ENCODE measurements at places on chromosomes 1 and 21.

- no peak for DNase-seq
Measured at GRCh38 chr1:77218477-77219165, 609 bp downstream of the PIGK start.

DNA sequence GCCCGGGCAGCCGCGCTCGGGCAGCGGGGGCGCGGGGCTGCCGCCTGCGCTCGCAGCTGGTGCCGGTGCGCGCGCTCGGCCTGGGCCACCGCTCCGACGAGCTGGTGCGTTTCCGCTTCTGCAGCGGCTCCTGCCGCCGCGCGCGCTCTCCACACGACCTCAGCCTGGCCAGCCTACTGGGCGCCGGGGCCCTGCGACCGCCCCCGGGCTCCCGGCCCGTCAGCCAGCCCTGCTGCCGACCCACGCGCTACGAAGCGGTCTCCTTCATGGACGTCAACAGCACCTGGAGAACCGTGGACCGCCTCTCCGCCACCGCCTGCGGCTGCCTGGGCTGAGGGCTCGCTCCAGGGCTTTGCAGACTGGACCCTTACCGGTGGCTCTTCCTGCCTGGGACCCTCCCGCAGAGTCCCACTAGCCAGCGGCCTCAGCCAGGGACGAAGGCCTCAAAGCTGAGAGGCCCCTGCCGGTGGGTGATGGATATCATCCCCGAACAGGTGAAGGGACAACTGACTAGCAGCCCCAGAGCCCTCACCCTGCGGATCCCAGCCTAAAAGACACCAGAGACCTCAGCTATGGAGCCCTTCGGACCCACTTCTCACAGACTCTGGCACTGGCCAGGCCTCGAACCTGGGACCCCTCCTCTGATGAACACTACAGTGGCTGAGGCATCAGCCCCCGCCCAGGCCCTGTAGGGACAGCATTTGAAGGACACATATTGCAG, 3.0 kb downstream of the ARTN start:
- peak; percentile 26 for DNase-seq

DNA sequence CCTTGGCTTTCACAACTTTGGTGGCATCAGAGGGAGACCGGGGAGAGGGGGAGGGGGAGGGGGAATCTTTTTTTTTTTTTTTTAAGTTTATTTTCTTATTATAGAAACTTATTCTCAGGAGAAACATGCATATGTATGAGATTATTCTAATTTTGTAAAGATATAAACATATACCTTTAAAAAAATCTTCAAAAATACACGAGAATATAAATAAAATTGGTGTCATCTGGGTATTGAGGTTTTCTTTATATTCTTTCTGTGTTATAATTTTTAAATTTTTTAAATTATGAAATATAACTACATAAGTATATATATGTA, 18.9 kb upstream of the SNRPE start:
- no peak for DNase-seq

DNA sequence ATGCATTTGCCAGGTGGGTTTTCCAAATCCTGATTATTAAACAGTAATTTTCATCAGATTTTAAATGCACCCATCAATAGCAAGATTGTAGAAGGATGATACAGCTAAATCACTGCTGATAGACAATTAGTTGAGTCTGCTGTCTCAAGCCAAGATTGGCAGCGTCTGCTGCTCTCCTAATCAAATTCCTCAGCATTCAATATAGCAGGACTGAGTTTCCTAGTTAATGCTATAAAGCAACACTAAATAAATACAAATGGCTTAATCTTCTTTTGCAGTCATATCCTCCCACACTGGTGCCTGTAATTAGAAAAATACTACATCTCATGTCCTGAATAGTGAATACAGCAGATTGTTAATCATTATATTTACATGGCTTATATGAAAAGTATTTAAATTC, 1028.8 kb downstream of the ADGRL2 start:
- DNase-seq, result no peak

DNA sequence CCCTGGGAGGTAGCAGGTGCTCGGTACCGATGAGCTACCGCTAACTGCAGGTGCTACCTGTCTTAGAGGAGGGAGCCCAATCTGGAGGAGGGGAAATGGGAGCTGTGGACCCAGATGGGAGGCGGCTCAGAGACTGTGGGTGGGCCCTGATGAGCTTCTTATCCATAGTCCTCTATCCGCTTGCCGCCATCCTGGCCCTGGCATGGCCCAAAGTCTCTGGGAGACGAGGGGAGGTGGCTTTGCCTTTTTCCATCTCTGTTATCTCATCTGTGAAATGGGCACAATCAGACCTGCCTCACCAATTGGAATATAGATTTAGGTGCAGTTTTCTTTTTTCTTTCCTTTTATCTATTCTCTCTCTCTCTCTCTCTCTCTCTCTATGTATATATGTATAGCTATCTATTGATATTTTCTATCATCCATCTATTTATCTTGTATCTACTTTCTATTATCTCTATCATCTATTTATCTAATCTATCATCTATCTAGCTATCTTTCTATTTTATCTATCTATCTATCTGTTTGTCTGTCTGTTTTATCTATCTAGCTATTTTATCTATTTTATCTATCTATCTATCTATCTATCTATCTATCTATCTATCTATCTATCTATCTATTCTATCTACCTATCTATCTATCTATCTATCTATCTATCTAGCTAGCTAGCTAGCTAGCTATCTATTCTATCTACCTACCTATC, 16.5 kb downstream of the TNFRSF1B start:
- DNase-seq, result no peak

DNA sequence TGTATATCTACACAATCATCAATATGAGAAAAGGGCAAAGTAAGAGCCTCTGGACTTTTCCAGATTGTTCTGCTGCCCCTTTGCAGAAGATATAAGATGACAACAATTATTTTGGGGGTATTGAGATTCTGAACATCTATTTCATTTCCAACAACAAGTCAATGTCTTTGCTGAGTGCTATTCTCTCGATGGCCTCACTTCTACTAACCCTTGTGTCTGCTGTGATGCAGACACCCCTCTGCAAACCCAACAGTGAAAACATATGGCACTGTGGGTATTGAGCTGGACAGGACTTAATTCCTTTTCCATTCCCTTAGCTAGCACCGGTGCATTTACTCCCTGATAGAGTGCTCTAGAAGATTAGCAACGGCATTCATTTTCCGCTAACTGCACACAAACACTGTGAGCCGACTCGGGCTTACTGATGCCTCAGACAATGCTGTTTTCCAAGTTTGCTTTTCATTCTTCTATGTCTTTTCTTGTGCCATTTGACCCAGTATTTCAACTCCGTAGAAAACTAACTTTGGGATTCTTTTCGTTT, 33.4 kb upstream of the SMYD2 start:
- no peak for DNase-seq

DNA sequence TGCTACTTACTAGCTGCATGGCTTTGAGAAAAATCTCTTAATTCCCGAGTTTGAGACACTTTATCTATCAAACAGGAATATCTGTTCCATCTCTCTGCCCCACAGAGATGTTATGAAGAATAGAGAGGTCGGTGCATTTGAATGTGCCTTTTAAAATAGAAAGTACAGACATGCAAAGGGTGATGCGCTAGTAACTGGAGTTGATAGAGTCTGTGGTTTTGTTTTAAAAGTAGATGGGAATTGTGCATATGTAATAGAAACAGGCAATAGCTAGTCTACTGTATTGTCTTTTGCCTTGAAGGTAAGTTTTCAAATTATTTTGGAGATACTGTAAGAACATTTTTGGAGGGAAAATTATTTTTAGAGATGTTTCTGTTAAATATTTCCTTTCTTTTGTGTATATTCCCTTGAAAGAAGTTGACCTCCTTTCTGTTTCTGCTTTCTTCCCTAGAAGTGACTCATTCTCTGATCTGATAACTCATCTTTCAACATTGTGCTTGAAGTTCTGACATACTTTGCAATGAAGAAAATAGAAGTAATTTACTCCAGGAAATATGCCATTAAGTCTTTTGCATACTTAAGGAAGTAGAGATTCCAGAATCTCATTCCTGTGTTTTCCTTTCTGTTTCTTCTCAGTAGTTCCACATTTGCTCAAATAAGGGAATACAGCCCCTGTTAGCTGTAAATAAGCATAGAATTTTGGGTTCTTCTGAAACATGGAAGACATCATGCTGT, 151.6 kb downstream of the SDCCAG8 start:
- DNase-seq, result no peak

- no peak for DNase-seq
Measured at GRCh38 chr1:47558601-47559593, 121.1 kb downstream of the FOXD2 start.

DNA sequence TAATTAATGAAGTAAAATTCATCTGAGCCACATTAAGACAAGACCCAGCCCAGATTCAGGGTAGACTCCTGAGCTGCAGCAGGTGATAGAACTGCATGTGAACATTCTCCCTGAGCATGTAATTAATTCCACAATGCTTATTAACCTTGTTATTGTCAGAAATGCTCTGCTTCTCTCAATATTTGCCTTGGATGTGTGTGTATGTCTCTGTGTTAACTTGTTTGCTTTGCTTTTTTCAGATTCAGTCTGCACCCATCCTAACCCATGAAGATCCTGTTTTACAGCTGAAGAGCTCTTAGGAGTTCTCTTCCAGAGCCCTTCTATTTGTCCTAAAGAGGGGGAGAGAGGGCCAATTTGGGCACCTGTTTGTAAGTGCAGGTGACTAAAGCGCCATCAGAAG, 143.2 kb upstream of the BMP8A start:
- no peak for DNase-seq

DNA sequence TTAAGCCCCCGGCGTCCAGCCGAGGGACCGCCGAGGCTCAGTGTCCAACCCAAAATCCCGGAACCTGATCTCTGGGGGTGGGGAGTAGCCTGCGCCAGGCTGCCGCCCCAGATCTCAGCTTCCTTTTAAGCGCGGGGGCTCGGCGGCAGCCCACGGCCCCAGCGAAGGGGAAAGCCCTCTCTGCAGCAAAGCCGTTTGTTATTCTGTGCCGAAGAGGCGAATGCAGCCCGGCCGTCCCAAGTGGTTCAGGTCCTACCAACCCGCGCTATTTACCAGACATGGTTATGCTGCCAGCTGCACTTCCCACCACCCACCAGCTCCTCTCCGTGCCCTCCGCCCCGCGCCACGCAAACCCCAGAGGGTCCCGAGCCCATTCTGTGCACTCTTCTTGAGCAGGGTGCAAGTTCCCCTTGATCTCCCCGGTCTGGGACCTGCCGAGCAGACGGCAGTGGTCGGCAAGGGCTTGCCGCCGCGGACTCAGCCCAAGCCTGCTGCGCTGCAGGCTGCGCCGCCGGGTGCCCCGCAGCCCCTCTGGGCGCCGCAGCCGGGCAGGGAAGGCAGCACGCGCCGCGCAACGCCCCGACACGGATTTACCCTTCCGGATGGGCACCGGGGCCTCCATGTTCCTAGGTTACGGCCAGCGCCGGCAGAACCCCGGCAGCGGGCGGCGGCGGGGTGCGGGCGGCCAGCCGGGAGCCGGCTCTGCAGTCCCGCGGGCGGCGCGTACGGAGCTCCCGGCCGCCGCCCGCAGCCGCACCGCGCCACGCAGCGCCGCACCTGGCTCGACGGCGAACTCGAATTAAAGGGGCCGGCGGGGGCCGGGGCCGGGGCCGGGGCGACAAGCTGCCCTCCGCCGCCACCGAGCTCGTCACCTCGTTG, 738 bp upstream of the KCNA2 start:
- peak; percentile 24 for DNase-seq

DNA sequence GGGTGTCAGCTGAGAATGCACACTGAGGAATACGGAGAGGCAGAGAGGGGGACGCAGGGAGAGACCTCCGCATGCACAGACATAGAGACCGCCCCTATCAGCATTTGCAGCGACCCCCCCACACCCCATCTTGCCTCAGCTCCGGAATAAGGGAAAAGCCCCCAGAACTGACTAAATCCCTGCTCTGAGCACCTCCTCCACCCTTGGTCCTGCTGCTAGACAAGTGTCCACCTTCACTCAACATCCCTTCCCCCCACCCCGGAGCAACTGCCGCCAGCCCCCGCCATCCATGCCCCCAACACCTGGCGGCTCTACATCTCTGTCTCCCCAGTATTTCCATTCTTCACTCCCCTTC, 769 bp downstream of the SV2A start:
- no peak for DNase-seq

- no peak for DNase-seq
Measured at GRCh38 chr1:71364236-71364635, 283.4 kb upstream of the ZRANB2 start.

DNA sequence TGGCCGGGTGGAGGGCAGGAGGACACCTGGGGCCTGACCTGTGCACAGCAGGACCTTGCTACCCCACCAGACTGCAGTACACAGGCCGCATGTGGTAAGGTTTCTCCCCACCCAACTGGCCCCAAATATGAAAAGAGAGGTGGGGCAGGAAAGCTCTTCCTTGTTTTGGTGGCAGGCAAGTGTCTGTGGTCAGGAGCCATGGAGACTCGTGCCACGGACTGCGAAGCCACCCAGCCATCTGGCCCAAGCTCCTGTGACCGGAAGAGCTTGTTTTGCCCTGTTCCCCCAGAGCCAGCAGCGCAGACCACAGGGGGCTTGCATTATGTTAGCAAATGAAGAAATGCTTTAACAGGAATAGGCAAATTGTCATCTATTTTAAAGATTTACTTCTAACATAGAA, 54.9 kb downstream of the OLIG1 start:
- no peak for DNase-seq

DNA sequence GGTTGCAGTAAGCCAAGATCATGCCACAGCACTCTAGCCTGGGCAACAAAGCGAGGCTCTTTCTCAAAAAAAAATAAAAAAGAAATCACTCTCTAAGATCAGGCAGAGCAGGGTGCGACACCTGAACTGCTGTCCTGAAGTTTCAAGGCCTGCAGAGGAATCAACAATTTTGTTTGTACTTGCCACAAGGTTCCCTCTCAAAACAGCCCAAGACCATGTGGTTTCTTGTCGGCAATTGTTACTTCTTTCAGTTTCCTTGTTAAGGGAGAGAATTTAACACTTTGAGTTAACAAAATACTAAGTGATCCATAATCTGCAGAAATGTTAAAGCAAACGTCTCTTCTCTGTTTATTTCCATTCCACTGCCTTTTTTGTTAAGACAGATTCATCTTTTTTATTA, 36.5 kb downstream of the MACO1 start:
- DNase-seq, result no peak

GRCh38 chr1:51238034-51238403, 1.9 kb downstream of the RNF11 start:
- no peak for DNase-seq

Data from activated CD4-positive, alpha-beta T cell treated with anti-CD3 and anti-CD28 coated beads for 48 hours (primary cell).